ENCODE measurements at places on chromosomes 7 and 10.

DNA sequence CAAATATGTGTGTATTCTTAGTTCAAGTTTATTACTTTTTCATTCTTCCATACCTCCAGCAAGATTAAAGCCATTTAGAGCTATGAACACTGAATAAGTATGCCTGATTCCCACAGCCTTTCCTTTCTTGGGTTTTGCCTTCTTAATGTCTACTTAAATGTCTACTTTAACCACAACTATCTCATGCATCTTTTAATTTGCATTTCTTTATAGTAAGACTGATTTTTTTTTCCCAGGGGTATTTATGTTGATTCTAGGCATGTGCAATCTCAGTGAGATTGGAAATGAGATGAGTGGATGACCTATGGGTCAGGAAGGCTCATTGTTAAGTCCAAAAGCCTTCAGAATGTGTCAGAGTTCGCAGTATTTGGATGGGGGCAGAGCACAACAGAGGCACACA is 3.6 kb downstream of the PCBD1 start:
- DNase-seq = no peak

GRCh38 chr10:103769176-103769575 is 86.2 kb downstream of the SH3PXD2A start:
- no peak for DNase-seq

DNA sequence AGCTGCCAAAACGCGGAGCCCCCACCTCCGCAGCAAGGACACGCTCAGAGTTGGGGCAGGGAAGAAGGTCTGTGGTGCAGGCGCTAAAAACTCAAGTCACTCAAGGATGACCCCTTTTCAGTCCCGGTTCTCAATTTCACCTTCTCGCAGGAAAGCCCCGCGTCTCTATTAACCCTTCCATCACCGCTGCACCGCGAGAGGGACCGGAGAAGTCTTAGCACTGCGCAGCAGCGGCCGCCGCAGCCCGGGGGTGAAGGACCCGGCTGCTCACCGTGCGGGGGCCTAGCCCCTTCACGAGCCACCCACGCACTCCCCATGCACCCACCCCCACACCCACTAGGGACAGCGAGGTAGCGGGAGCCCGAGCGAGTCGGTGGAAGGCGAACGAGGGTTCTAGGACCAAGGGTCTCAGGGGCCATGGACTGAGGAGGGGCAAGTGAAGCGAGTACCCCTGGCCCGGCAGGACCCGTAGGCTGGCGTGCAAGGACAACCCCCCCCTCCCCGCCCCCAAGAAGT is 162.9 kb downstream of the SH3PXD2A start:
- no peak for DNase-seq

DNA sequence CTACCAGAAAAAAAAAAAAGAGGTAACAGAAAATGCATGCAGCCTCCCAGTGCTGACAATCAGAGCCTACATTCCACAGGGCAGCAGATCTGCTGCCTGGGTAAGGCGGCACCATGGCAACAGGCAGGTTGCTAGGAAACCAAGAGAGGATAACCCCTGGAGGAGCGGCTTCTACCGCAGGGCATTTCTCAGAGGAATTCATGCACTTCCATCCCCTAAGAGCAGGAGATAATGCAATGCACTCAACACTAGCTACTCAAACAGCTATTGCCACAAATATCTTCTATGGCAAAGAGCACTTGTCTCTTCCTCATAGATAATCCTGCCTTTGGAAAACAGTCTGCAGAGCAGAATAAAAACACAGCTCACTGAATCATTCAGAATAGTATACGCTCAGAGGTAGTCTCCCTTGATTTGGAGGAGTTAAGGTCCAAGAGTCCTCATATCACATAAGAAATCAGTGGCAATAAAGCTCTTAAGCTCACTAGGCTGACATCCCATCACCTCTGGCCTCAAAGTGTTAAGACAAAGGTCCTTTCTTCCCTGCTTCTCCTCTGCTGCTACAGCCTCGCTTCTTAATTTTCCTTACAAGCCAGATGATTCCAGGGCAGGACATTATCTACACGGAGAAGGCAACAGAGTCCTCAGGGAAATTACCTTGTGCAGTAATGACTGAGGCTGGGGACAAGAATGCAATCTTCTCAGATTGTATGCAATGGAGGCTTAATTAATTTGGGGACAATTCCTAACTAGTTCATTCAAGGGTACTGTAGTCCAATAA is 10.7 kb downstream of the PSAP start:
- peak; percentile 81 for DNase-seq

DNA sequence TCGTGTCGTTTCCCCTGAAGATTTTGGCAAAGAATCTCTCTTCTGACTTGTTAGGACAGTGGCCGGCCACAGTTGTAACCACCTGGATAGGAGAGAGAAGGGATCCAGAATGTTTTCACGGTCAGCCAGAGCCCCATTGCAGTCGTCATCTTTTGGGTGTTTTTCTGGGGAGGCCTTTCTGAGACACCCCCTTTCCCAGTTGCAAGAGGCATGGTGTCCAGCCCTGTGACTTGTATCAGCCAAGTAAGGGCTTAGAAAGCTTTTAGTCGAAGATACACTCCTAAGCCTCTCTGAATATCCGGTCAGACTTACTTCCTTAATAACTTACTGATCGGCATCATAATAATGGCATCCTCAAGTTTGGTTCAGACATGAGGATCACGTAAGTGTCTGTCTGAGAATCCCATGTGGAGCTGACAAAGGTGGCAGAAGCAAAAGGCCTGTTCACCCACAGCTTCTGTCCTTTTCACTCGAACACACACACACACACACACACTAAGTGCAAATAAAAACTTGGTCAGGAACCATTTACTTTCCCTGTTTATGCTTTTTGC is 435.7 kb upstream of the GALNT17 start:
- DNase-seq = no peak

- peak; percentile 81 for DNase-seq
Observed at GRCh38 chr10:59991661-59992060, 85.3 kb upstream of the CCDC6 start.

- DNase-seq = no peak
Observed at GRCh38 chr7:11633310-11633709, 198.7 kb downstream of the THSD7A start.

- DNase-seq = no peak
Observed at GRCh38 chr7:129187681-129188371, 607 bp upstream of the SMO start.

DNA sequence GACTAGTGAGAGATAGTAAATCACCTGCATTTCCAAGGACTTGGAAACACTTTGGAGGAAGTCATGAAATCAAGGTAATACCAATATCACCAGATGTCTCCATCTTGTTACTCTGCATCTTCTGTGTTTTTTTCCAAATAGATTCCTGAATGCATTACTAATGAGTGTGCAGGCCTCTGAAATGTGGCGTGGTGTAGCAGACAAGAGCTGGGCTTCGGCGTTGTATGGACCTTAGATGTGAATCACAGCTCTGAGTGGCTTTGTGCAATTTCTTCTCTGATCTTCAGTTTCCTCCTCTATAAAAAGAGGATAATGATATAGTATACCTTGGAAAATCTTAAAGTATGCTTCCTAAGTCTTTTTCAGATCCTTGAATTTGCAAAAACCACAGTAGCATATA is 9.6 kb upstream of the MYPN start:
- DNase-seq = no peak

DNA sequence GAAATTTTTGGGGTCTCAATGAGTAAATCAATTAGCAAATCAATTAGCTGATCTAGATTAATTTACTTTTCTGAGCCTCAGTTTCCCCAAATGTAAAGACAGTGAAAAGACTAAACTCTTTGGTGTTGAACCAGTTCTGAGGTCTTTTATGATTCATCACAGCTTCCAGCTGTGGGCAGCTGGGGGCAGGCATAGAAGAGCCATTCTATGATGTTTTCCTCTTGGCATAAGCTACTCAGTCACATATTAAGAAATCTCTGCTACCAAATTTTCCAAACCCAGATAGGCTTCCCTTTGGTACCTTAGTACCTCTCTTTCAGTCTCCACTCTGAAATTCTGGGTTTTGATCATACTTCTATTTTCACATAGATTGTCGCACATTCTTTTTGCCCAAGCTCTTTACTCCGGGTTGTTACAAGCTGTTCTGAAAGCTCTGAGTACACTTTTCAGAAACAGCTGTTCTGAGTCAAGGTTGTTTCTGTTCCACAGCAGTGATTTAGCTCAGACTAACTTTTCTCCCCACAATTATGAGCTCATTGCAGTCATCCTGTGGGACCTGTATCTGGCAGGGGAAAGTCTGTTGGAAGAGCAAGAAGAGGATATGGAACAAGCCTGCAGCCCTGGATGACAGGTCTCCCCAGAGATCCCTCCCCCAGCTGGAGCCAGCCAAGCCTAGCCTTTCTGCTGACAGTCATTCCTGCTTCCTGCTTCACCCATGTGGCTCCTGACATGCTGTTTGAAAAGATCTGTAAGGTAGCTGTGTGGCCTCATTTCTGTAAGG is 599.6 kb upstream of the GHITM start:
- DNase-seq = no peak

DNA sequence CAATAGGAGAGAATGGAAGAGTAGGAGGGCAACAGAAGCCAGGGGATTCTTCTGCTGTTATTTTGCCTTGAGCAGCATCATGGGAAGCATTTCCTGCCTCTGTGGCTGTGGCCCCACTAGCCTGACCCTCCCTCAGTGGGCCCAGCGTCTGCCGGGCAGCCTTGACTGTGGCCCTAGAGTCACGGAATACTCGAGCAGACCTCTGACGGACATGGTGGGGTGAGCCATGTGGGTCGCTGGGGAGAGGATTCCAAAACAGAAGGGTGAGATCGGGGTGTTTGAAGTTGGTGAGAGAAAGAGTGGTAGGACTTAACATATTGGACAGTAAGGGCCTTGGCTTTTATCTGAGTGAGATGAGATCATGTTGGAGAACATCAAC is 8.3 kb upstream of the PRKAG2 start:
- DNase-seq = no peak

GRCh38 chr7:12646139-12646538 is 41.3 kb upstream of the ARL4A start:
- no peak for DNase-seq

GRCh38 chr7:120033114-120033513 is 239.9 kb upstream of the KCND2 start:
- DNase-seq = no peak

- no peak for DNase-seq
Observed at GRCh38 chr7:30185496-30185895, 50.7 kb downstream of the MTURN start.

- DNase-seq = no peak
Observed at GRCh38 chr10:132866601-132867381, 75.6 kb downstream of the CFAP46 start.
